ENCODE measurements at places on chromosomes 1 and 21.

- DNase-seq: no peak
Measured at GRCh38 chr1:241834733-241835377, 13.1 kb upstream of the EXO1 start.

DNA sequence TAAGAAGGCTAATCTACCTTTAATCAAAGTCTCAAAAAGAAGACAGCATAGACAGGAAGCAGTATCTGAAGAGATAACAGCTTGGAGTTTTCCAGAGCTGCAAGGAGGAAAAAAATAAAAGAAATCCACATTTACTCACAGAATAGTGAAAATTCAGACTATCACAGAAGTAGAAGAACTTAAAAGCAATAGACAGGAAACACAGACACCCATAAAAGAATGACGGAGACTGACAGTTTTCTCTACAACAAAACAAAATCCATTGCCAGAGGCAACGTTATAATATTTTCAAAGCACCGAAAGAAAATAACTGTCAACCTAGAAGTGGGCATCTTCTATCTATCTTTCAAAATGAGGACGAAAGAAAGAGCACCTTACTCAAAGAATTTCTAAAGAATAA, 104.4 kb downstream of the DMRTB1 start:
- no peak for DNase-seq

DNA sequence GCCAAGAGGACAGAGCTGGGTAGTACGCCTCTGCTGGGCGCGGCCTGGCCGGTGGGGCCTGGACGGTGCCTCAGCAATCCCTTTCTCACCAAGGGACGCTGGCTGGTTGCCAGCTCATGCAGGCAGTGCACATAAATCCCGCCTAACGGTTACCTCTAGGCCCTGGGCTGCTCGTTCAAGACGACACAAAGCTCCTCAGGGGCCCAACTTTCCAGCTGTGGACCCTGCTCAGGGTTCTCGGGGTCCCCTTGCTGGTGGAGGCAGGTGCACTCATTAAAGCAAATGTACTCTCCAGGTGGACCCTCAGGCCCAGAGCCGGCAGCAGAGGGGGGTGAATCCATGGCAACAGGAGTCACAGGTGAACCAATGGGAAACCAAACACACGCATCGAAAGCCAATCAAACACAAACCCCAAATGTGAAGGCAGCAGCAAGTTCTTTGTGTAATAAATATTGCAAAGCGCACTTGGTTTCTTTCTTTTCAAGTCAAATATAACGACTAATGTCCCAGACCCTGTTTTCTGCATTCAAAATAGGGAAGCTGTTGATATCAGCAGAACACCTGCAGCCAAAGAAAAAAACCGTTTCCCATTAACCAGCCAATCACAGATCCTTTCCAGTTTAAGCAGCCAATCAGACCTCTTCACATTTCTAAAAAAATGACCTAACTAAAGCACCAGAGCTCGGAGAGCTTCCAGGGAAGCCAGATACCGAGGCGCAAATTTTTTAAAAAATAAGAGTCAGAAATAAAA, 26.1 kb upstream of the CLSTN1 start:
- DNase-seq: no peak

- no peak for DNase-seq
Measured at GRCh38 chr1:17365293-17365692, 6.7 kb upstream of the PADI6 start.

GRCh38 chr1:6870086-6870485, 84.8 kb downstream of the CAMTA1 start:
- no peak for DNase-seq

Measured in thoracic aorta (tissue), 2 donors.